AG04449 (cell line): ENCODE measurements at places on chromosomes 6 and 20.
A peak's percentile ranks its signal among the peaks of the same experiment; 100 is the strongest.

DNA sequence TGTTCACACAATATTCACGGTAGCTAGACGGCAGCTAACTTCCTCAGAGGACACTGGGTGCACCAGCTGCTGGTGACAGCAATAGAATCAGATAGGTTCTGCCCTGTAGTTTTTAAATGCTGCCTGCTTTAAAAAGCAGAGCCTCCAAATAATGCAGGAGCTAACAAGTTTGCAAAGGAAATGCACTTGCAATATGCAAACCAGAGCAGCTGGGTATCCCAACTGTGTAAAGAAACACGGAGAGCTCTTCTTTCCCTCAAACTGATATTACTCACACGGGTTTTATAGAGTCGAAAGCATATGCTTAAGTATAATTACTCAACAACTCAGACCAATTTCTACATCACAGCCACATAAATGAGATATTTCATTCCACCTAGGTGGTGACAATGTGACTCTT lies 432.7 kb downstream of the TFAP2A start:
- DNase-seq = no peak

DNA sequence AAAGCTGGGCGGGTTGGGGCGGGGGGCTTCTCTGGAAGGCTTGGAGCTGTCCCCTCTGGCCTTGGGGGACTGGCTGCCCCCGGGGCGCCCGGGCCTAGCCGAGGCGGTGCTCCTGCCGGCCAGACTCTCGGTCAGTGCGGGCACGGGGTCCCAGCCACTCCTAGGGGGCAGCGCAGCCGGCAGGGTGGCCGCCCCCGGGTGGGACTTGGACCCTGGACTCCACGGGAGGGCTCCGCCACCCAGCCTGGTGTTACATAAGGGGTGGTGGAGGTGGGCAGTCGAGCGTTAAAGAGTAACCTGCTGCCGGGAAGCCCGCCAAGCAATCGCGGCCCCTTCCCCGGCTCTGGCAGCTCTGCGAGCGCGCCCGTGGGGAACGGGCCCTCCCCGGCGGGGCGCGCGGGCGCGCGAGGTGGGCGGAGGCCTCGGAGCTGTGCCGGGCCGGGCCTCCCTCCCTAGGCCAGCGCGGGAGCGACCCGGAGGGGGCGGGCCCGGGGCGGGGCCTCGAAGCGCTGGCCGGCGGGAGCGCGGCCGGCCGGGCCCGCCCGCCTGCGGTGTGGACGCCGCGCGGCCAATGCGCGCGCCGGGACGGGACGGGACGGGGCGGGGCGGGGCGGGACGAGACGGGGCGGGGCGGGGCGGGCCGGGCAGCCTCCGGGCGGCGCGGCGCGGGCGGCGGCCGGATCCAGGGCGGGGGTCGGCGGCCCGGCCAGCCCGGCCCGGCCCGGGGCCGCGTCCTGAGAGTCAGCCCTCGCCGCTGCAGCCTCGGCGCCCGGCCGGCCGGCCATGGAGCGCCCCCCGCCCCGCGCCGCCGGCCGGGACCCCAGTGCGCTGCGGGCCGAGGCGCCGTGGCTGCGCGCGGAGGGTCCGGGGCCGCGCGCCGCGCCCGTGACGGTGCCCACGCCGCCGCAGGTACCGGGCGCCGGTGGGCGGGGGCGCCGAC lies at the start of gene SLC2A4RG:
SLC2A4RG (plus strand) TSS at position 647 of the 940 bp plus-strand sequence; CDS start at position 784, 137 bp downstream.
- no peak for DNase-seq

- DNase-seq = no peak
Observed at GRCh38 chr20:47347661-47348435, 8.7 kb downstream of the ZMYND8 start.

GRCh38 chr20:20318365-20319161 lies 49.3 kb upstream of the INSM1 start:
- DNase-seq = no peak

DNA sequence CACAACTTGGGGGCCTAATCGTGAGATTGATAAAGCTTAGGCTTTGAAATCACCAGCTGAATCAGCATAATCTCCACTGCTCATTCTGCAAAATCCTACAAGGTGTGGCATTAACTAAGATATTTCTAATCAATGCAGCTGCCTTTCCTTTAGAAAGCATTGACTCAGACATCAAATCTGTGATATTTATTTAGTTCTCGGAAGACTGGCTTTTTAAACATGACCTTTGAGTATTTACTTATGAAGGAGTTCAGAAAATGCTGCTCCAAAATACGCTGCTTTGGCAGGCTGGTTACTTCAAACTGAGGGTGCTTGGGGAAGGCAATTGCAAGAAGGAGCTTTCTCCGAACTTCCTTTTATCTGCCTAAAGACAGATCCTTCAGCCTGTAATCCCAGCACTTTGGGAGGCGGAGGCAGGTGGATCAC lies 23.7 kb upstream of the FUCA2 start:
- no peak for DNase-seq

GRCh38 chr6:161486361-161487216 lies 212.7 kb upstream of the AGPAT4 start:
- no peak for DNase-seq

DNA sequence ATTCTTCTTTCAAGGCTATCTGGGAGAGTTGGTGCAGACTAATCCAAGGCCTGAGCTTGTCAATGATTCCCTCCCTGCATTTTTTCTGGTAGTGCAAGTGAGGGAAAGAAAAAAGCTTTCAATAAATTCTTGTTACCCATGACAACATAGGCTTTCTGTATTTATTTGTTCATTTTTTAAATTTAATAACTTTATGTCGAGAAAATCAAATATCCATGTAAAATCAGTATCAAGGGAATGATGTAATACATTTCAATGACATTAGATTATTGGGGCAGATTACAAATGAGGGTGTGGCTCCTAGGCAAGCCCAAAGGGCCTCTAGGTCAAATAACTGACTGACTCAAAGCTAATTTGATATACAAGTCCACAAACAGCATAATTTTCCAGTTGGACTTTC lies 104.0 kb downstream of the GJA1 start:
- no peak for DNase-seq

DNA sequence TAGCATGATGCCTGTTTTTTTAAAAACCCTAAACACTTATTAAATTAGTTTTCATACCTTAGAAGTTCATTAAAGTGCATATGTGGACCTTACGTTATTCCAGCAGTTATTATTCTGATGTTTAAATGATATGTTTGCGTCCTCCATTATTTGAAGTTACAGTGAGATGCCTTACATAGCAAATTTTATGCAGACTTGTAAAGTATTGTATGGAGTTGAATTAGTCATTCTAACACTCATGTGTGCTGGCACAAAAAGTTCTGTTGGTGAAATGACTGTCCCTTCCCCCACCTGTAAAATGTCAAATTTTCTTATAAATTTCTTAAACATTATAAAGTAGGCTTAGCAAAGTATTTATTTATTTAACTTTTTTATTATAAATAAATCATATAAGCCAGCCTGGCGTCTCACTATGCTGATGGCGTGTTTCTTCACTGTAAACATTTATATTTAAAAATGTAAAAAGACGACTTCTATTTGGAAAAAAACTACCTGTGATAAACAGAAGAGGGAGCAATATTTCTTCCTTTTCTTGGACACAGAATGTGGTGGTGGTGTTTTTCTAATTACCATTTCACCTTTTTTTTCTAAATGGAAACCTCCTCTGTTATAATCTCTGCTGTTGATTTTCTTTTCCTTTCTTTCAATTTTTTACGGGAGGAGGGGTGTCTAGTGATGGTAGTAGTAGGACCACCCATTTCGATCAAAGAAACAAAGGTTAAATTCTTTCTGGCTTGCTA lies 155.4 kb downstream of the RFPL4B start:
- DNase-seq = no peak

- no peak for DNase-seq
Observed at GRCh38 chr20:35939264-35939663, 15.0 kb downstream of the SCAND1 start.

GRCh38 chr6:19866985-19867627 lies 29.9 kb downstream of the ID4 start:
- no peak for DNase-seq

- no peak for DNase-seq
Observed at GRCh38 chr6:154508573-154509375, 1.7 kb downstream of the CNKSR3 start.

DNA sequence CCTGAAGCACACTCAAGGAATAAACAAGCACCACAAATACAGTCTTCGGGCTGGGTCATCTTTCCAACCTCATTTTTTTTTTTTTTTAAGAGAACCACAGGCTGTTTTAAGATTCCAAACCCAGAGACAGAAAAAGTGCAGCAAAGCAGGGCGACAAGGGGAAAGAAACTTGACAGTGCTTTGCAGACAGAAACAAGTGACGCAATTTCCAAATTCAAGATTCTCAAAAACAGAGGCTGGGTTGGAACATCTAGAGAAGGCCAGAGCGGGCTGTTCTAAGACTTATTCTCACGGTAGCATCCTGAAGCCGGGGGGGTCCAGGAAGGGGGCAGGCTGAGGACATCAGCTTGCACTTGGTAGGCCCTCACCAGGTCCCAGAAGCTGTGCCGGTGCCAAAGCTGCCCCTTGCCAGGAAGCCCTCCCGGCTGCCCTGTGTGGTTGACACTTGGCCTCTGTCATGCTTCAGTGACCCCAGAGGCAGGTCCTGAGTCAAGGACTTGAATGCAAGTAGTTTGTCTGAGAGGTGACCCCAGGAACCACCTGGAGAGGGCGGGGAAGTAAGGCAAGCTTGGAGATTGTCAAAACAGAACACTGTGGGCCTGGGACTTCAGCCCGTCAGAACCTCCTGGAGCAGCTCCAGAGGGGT lies 50.5 kb downstream of the BMP7 start:
- DNase-seq = no peak

- DNase-seq = no peak
Observed at GRCh38 chr6:107305391-107305790, 154.0 kb downstream of the PDSS2 start.

DNA sequence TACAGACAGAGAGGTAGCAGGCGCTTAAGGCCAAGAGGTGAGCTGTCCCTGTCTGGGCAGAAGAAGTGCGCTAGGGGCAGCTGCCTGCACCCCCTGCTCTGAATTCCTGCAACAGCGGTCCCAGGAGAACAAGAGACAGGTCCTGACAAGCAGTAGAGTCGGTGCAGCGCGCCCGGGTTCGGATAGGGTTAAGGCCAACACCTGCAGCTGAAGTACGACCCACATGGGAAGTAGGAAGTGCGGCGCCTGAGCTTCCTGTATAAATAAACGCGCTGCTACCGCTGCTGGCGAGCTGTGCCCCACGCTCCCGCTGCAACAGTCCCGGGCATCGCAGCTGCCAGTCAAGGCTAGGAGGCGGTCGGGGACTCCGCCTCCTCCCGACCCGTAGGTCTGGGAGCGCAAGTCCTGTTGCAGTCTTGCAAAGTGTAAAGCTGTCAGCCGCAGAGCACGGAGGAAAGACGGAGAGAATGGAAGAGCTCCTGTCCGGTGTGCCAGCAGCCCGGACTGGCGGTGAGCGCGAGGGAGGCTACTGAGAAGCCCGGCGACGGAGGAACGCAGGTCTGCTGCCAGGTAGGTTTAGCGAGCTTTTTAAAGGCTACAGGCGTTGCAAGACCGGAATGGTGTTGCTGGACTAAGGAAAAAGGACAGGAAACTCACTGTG lies at the start of gene RNF144B:
RNF144B (plus strand) TSS at position 290 of the 661 bp plus-strand sequence. CDS start 12,185 bp downstream, outside the sequence.
- DNase-seq = no peak

DNA sequence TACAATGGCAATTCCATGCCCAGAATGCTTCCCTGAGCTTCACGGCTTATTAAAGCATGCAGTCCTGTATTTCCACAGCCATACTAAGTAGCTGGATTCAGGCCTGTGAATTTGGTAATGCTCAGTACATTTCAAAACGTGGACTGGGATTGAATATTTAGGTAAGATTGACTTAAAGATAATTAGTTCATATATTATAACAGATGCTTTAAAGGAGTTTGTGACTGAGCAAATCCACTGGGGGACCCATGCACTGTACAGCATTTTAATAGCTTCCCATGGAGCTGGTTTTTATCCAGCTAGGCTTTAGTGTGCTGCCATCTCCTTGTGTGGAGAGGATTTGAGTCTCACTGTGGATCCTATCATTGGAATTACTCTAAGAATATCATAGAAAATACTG lies 420.9 kb upstream of the FLRT3 start:
- no peak for DNase-seq

GRCh38 chr6:27297857-27298730 lies 14.0 kb downstream of the POM121L2 start:
- DNase-seq = no peak

DNA sequence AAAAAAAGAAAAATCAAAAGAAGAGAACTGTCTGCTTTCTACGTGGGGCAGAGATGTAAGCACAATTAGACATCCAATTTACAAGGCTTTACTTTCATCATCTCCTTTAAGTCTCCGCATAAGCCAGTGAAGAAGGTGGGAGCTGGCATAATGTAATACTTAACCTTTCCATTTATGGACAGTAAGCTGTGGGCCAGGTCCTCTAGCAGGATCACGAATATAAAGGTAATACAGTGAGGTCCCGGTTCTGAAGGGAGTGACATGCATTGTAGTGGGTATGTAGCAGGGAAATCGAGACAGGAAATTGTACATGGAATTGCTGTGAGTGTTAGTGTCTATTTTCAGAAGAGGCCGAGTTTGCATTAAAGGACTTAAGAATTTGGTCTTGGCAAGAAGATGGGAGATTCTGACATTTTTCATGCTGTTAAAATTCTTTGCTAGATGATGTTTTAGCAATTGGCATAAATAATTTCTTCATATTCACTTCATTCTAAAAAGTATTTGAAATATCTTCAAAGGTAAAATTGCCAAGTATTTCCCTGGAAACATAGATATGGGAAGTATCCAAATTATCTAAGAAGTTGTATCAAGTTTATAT lies 20.4 kb upstream of the POPDC3 start:
- DNase-seq = no peak

GRCh38 chr20:59574308-59574707 lies 30.0 kb upstream of the PHACTR3 start:
- no peak for DNase-seq

DNA sequence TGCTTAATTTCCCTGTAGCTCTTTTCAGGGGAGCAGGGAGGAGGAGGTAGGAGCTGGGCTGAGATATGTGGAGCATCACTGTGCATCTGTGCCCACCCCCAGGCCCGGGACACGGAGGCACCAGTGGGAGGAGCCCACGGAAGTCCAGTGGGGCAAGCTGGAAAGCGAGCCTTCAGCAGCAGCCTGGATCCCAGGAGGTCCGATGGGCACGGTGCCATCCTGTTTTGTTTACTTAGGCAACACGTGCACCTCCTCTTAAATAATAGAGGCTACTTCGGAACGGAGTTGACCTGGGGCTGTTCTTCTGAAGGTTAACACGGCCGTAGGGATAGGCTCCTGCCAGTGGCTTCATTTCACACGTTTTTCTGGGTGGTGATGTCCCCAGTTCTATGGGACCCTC lies 51.6 kb downstream of the CDH4 start:
- DNase-seq = no peak

DNA sequence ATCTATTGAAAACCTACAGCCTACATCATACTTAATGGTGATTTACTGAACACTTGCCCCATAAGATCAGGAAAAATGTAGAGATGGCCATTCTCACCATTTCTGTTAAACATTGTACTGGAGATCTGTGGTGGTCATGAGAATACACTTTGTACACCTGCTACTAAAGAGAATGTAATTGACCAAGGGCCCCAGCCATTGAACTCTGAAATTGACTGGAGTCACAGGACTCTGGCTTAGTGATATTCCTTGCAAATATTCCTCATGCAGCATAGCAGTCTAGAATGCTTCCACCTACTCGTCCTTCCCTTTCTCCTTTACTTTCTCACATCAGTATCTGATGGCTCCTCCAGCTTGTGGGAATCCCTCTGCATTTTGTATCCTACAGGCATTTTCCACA lies 37.4 kb upstream of the SNX9 start:
- DNase-seq = no peak

GRCh38 chr6:152054441-152054840 lies 247.0 kb downstream of the ESR1 start:
- peak; percentile 7 for DNase-seq

GRCh38 chr20:63579017-63579694 lies 5.1 kb upstream of the HELZ2 start:
- no peak for DNase-seq

- no peak for DNase-seq
Observed at GRCh38 chr6:125075741-125076481, 77.7 kb upstream of the TPD52L1 start.
